Activated CD4-positive, alpha-beta memory T cell treated with anti-CD3 and anti-CD28 coated beads, Interleukin-2, amount 10 ng/mL, durations not matched to agents 7 days and 5 days (primary cell): ENCODE measurements at places on chromosomes 2 and 18.

GRCh38 chr2:151991010-151991409, 107.8 kb downstream of the CACNB4 start:
- no peaks in the 10 kb centered on the region for H3K36me3 ChIP-seq
- peaks cover 2% of the 10 kb centered on the region for H3K27me3 ChIP-seq
- no peak overlapping the region for H3K4me3 ChIP-seq

DNA sequence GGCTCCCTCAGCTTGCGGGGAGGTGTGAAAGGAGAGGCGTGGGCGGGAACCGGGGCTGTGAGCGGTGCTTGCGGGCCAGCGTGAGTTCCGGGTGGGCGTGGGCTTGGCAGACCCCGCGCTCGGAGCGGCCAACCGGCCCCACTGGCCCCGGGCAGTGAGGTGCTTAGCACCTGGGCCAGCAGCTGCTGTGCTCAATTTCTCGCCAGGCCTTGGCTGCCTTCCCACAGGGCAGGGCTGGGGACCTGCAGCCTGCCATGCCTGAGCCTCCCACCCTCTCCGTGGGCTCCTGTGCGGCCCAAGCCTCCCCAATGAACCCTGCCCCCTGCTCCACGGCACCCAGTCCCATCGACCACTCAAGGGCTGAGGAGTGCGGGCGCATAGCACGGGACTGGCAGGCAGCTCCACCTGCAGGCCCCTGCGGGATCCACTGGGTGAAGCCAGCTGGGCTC, 48.2 kb downstream of the RNF138 start:
- DNase-seq = no peak
- H3K36me3 ChIP-seq = peaks cover 3% of the 10 kb centered on the region
- H3K4me3 ChIP-seq = no peak overlapping the region
- peaks cover 4% of the 10 kb centered on the region for H3K27me3 ChIP-seq

- H3K4me3 ChIP-seq = no peak overlapping the region
- DNase-seq = no peak
- H3K27ac ChIP-seq = no peak overlapping the region
- H3K36me3 ChIP-seq = no peaks in the 10 kb centered on the region
- peaks cover 12% of the 10 kb centered on the region for H3K27me3 ChIP-seq
- H3K4me1 ChIP-seq = no peaks in the 10 kb centered on the region
Observed at GRCh38 chr2:99734236-99734635, 244.4 kb upstream of the REV1 start.

DNA sequence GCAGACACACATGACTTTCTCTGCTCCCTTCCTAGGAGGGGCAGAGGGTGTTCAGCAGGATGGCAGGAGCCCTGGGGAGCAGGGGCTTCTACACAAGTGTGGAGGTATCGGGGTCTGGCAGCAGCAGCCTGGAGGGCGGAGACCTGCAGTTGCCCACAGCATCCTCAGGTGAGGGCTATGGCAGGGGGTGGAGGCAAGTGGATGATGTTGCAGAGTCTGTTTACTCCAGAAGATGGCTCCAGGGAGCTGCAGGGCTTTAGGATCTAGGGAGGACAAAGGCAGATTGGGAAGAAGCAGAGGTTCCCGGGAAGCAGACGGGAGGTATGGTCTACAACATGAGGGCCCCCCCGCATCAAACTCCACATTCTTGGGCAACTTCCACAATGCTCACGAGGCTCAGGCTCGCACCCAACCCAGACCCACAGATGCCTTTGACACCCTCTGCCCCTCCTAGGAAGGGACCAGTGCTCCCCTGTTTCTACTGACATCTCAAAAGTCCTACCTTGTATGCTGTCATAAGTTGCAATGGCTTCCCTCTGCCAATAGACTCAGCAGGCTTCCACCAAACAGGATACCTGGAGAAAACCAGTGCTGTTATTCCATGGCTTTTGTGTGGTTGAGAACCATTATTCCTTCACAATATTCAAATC, 12.0 kb upstream of the ATP6V1C2 start:
- no peak overlapping the region for H3K4me3 ChIP-seq
- H3K27ac ChIP-seq = no peak overlapping the region
- DNase-seq = no peak
- peaks cover 8% of the 10 kb centered on the region for H3K4me1 ChIP-seq
- H3K27me3 ChIP-seq = peaks cover 39% of the 10 kb centered on the region

DNA sequence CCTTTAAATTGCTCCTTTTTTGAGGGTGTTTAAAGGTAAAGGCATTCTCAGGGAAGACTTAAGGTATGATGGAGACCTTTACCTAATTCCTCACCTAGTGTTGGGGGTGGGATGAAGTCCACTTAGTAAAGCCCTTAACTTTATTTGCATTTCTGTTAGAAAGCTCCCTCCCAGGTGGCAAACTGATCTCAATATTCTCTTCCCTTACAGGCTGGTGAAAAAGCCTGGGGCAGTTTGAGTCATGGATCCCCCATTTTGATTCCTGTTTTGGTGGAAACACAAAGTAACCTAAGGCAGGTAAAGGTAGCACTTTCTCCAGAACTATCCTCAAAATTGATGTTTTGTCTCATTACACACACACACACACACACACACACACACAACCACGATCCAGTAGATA, 33.8 kb upstream of the HNRNPA3 start:
- no peak overlapping the region for H3K4me3 ChIP-seq
- no peaks in the 10 kb centered on the region for H3K36me3 ChIP-seq
- H3K27ac ChIP-seq = no peak overlapping the region
- H3K4me1 ChIP-seq = no peaks in the 10 kb centered on the region
- no peak for DNase-seq
- peaks cover 19% of the 10 kb centered on the region for H3K27me3 ChIP-seq

- H3K4me1 ChIP-seq = peaks cover 5% of the 10 kb centered on the region
- H3K27ac ChIP-seq = no peak overlapping the region
- peaks cover 29% of the 10 kb centered on the region for H3K27me3 ChIP-seq
Observed at GRCh38 chr2:74816540-74817303, 17.2 kb upstream of the HK2 start.

GRCh38 chr18:9968081-9968848, 54.4 kb downstream of the VAPA start:
- H3K27me3 ChIP-seq = peaks cover 33% of the 10 kb centered on the region
- no peak for DNase-seq
- H3K4me1 ChIP-seq = peaks cover 13% of the 10 kb centered on the region
- H3K4me3 ChIP-seq = no peak overlapping the region
- H3K27ac ChIP-seq = no peak overlapping the region

DNA sequence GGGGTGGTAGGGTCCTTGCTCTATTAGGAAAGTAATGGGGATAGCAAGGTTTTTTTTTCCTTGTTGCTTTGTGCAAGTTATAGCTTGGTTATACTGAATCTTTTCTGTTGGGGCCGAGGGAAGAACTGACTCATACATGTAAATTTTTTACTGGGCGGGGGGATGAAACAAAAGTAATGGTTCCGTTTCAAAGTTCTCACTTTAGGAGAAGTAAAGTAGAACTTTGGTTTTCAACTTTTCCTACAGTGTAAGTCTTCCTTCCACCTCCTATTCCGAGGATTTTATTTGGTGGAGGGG, 1.1 kb downstream of the AFTPH start:
- peaks cover 44% of the 10 kb centered on the region for H3K4me1 ChIP-seq
- peak; percentile 45 for DNase-seq
- peak overlapping the region; percentile 97 for H3K4me3 ChIP-seq
- peaks cover 25% of the 10 kb centered on the region for H3K36me3 ChIP-seq

DNA sequence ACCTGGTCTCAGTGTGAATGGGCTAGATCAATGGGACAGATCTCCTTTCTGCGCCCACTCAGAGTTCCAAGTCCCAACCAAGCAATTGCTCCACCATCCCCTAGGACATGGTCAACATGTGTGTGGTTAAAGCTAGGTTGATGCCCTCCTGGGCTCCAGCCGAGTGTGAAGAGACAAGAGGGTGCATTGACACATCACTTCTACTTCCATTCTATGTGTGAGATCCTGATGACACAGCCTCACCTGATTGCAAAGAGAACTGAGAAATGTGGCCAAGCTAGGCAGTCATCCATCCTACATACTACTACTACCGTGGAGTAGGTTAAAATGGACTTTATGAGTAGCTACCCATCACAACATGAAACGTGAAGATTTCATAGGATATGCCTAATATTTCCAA, 106.8 kb downstream of the NCKAP5 start:
- no peaks in the 10 kb centered on the region for H3K36me3 ChIP-seq
- H3K4me1 ChIP-seq = no peaks in the 10 kb centered on the region
- no peaks in the 10 kb centered on the region for H3K27me3 ChIP-seq
- DNase-seq = no peak

- no peak overlapping the region for H3K4me3 ChIP-seq
- DNase-seq = no peak
- peaks cover 5% of the 10 kb centered on the region for H3K36me3 ChIP-seq
- H3K27ac ChIP-seq = no peak overlapping the region
Observed at GRCh38 chr2:158583923-158584322, 127.2 kb downstream of the PKP4 start.

GRCh38 chr2:144324446-144325045, 195.4 kb downstream of the ZEB2 start:
- H3K27ac ChIP-seq = peak overlapping the region; percentile 84
- peak overlapping the region; percentile 31 for H3K4me3 ChIP-seq
- peaks cover 53% of the 10 kb centered on the region for H3K36me3 ChIP-seq
- DNase-seq = peak; percentile 18
- no peaks in the 10 kb centered on the region for H3K27me3 ChIP-seq

GRCh38 chr2:44777036-44777435, 164.5 kb upstream of the SIX3 start:
- no peak overlapping the region for H3K27ac ChIP-seq
- H3K36me3 ChIP-seq = no peaks in the 10 kb centered on the region
- no peaks in the 10 kb centered on the region for H3K27me3 ChIP-seq
- H3K4me3 ChIP-seq = no peak overlapping the region

- H3K36me3 ChIP-seq = no peaks in the 10 kb centered on the region
- no peak overlapping the region for H3K4me3 ChIP-seq
- no peak for DNase-seq
Observed at GRCh38 chr18:10863026-10863425, 286.3 kb downstream of the PIEZO2 start.

DNA sequence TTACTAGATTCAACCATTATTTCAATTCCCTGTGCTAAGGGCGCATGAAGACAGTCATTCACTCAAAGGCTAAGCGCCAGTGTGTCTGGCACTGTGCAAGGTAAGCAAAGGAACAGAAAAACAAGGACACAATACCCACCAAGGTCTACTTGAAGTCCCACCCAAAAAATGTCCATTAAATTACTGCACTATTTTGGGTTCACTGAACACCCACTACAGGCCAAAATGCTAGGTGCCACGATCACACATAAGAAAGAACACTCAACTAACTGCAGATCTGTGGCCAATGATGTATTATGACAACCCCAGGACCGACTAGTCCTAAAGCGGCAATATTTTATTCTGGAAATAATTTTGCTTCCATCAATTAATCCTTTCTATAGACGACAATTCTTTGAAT, 1.8 kb downstream of the TMEM131 start:
- peak overlapping the region; percentile 91 for H3K4me3 ChIP-seq
- no peak overlapping the region for H3K27ac ChIP-seq
- no peaks in the 10 kb centered on the region for H3K27me3 ChIP-seq
- H3K4me1 ChIP-seq = peaks cover 31% of the 10 kb centered on the region
- H3K36me3 ChIP-seq = peaks cover 5% of the 10 kb centered on the region

GRCh38 chr2:149315461-149315860, 14.9 kb upstream of the LYPD6 start:
- no peak for DNase-seq
- peaks cover 6% of the 10 kb centered on the region for H3K27me3 ChIP-seq
- no peak overlapping the region for H3K27ac ChIP-seq
- H3K4me1 ChIP-seq = no peaks in the 10 kb centered on the region
